Upper lobe of left lung (tissue), 6 donors: ENCODE measurements at places on chromosomes 2 and 18. TPM values are rescaled to one million over a fixed set of nuclear protein-coding genes. Genes with fewer than 3 reads are reported as not detected.

DNA sequence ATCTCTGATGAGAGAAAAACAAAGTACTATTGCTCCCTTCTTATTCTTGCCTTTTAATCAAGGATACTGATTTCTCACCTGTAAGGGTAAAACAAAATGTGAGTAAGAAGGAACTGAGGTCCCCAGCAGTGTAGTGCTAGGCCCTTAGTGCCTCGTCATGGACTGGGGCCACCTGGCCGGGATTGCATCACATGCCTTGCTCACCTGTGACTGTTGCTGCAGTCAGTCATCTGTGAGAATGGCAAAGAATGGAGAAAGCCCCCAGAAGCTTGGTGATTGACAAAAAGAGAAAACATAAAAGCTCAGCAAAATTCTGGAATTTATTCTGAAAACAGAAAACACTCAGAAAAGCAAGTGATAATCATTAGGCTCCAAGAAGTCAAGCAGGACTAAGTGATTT is 63.4 kb downstream of the SPATS2L start:
- no peak overlapping the region for H3K27ac ChIP-seq
- peak; percentile 69 for DNase-seq
- H3K4me1 ChIP-seq = peaks cover 13% of the 10 kb centered on the region
- no peaks in the 10 kb centered on the region for H3K27me3 ChIP-seq
- H3K4me3 ChIP-seq = no peak overlapping the region

DNA sequence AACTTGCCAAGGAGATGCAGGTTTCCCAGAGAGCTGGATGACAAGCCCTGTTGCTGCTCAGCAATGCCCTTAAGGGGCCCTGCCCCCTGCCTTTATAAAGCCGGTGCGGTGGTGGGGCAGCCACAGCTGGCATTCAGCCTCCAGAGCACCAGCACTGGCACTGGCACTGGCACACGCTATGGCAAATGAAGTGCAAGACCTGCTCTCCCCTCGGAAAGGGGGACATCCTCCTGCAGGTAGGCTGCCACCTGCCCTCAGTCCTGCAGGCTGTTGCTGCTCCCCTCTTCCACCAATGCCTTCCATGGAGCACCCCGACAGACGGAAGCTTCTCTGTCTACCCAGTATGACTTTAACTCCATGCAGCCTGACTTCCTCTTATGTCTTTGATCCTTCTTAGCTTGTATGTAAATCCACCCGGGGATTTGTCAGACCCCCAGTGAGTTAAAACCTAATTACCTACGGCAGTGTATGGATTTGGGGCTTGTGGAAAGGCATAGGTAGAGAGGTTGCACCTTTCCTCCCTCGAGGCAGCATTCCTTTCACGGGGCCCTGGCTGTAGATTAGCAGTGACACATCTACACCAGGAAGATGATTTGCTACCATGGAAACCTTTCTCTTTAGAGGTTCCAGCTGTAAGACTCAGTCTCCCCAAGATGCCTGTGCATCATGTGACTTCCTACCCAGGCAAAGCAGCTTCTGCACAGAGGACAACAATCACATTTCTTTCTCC is at the start of gene DAPL1:
DAPL1 (plus strand) TSS at position 123 of the 730 bp plus-strand sequence; CDS start at position 179, 56 bp downstream.
- no peaks in the 10 kb centered on the region for H3K36me3 ChIP-seq
- H3K27ac ChIP-seq = no peak within 1 kb of the TSS
- no peaks in the 10 kb centered on the region for H3K27me3 ChIP-seq
- H3K4me3 ChIP-seq = no peak within 1 kb of the TSS
- DNase-seq = peak; percentile 24

DNA sequence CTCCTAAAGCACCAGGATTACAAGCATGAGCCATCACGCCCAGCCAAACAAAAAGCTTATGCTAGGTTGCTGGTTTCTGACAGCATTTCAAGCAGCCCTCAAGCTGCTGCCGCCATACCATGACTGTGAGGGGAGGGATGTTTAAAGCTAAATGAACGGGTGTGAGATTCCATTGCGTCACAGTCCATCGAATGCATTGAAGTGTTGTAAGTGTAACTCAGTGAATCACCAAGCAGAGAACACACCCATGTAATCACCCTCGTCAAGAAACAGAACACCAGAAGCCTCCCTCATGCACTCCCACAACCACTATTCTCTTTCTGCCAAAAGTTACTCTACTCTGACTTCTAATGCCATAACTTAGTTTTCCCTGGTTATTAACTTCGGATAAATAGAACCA is 32.8 kb upstream of the MC5R start:
- no peak for DNase-seq
- H3K36me3 ChIP-seq = no peaks in the 10 kb centered on the region
- H3K27ac ChIP-seq = no peak overlapping the region
- no peaks in the 10 kb centered on the region for H3K27me3 ChIP-seq
- H3K4me3 ChIP-seq = no peak overlapping the region

The UGT1A3 gene
- total RNA-seq = 0.30 TPM

GRCh38 chr18:9477509-9477908 is 2.2 kb downstream of the RALBP1 start:
- no peaks in the 10 kb centered on the region for H3K36me3 ChIP-seq
- H3K27me3 ChIP-seq = no peaks in the 10 kb centered on the region
- H3K27ac ChIP-seq = no peak overlapping the region
- H3K4me1 ChIP-seq = peaks cover 10% of the 10 kb centered on the region
- no peak overlapping the region for H3K4me3 ChIP-seq

DNA sequence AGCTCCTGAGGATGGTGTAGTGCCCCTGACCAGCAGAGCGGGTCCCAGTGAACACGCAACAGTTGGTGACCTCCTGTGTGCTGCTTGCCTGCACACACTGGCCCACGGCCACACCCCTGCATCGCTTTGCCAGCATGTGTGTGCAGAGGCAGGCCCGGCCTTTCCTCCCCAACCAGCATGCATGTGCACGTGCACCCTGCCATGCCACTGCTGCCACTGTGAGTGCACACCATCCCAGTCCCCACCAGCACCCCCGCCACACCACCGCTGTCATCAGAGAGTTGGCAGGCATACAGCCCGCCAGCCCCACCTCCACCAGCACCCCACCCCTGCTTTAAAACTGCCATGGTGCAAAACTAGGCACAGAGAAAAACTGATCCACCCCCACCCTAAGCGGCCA is 197.4 kb upstream of the SRD5A2 start:
- no peaks in the 10 kb centered on the region for H3K4me1 ChIP-seq
- no peaks in the 10 kb centered on the region for H3K36me3 ChIP-seq
- H3K4me3 ChIP-seq = no peak overlapping the region
- no peaks in the 10 kb centered on the region for H3K27me3 ChIP-seq
- no peak overlapping the region for H3K27ac ChIP-seq

DNA sequence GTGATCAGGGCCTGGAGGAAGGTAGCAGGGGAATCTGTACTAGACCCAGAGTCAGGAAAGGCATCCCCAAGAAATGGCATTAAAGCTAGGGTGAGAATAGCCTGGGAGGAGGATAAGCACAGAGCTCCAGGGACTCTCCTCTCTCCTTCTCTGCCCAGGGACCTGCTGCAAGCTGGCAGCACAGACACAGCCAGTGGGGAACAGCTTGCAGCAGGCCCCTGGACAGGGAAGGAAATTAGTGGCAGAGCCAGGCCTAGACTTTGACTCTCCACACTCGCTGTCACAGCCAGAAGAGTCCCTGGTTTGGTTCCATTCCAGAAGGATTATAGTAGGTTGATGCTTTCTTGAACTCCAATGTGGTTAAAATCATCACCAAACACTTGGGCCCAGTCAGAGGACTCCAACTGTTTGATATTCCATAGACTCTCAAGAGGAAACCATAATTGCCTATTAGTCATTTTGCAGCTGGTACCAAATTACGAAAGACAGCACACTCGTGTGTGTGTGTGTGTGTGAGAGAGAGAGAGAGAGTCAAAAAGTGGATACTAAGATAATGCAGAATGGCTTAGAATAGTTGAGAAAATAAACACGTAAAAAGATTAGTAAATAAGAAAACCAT is 95.5 kb upstream of the ATP8B1 start:
- no peak overlapping the region for H3K4me3 ChIP-seq
- DNase-seq = no peak
- H3K27ac ChIP-seq = no peak overlapping the region
- no peaks in the 10 kb centered on the region for H3K36me3 ChIP-seq

The ZNF407 gene
- 77.5 TPM for total RNA-seq

DNA sequence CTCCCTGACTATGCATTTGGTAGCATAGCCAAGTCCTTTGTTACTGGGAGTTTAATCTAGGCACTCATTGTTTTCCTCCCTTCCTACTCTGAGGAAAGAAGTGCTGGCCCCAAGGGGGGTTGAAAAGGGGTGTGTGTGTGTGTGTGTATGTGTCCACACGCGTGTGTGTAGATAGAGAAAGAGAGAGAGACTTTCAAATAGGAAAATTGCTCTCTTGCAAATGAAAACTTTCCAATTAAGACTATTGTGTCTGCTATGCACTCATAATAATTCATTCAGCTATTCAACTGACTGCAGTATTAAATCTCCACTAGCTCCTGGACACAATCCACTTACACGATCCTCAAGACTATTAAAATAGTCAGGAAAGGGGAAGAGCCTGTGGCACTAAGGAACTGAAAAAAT is 92.9 kb upstream of the CSRNP3 start:
- H3K4me3 ChIP-seq = no peak overlapping the region
- no peaks in the 10 kb centered on the region for H3K27me3 ChIP-seq

The NRBP1 gene
- total RNA-seq = 54.5 TPM

DNA sequence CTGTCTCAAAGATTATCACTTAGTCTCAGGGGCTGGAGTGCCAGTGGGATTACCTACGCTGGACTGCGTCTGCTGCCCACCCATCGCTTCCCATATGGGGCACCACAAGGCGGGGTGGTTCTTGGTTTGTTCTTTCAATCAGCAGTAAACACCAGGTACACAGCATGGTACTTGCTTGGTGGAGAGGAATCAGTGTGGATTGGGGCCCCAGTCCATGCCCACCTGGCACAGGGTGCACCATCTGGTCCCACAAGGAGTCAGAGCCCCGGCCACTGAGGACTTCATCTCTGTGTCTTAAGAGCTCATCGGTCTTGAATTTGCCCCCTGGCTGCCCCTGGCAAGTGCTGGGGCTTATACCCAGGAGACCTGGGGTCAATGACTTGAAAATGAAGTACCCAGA is 96.2 kb downstream of the GLI2 start:
- DNase-seq = no peak
- H3K36me3 ChIP-seq = no peaks in the 10 kb centered on the region
- no peak overlapping the region for H3K4me3 ChIP-seq
- no peak overlapping the region for H3K27ac ChIP-seq

- H3K27ac ChIP-seq = no peak overlapping the region
- no peaks in the 10 kb centered on the region for H3K27me3 ChIP-seq
- no peaks in the 10 kb centered on the region for H3K36me3 ChIP-seq
- DNase-seq = no peak
Observed at GRCh38 chr2:121804340-121804739, 48.9 kb downstream of the TSN start.

The ZNF892 gene
- total RNA-seq = 3.3 TPM

The GBX2 gene
- not detected for total RNA-seq

- no peak overlapping the region for H3K4me3 ChIP-seq
- H3K36me3 ChIP-seq = no peaks in the 10 kb centered on the region
- no peaks in the 10 kb centered on the region for H3K27me3 ChIP-seq
- H3K4me1 ChIP-seq = no peaks in the 10 kb centered on the region
Observed at GRCh38 chr18:22900558-22901238, 32.4 kb upstream of the RBBP8 start.

GRCh38 chr18:78582181-78582709 is 397.4 kb upstream of the SALL3 start:
- no peaks in the 10 kb centered on the region for H3K27me3 ChIP-seq
- H3K4me1 ChIP-seq = no peaks in the 10 kb centered on the region
- no peak for DNase-seq
- H3K27ac ChIP-seq = no peak overlapping the region
- no peak overlapping the region for H3K4me3 ChIP-seq
- no peaks in the 10 kb centered on the region for H3K36me3 ChIP-seq

DNA sequence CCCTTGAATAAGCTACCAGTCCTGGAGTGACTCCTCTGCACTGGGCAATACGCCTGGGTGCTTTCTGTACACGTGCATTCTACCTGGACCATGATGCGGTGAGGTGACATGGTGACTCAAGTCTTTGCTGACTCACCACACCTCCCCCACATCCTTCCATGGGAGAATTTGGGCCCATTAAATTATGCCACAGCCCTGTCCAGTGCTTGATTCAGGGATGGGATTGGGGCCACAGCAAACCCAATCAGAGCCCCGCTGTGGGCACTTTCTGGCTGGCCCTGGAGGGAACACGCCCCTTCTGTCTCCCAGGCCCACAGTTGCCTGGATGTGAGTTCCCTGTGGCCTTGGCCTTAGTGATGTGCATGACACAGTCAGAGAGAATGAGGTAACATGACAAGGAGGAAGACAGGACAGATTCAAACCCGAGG is 86.9 kb downstream of the LRRC30 start:
- H3K27me3 ChIP-seq = no peaks in the 10 kb centered on the region
- H3K4me1 ChIP-seq = no peaks in the 10 kb centered on the region
- no peaks in the 10 kb centered on the region for H3K36me3 ChIP-seq
- no peak for DNase-seq
- no peak overlapping the region for H3K27ac ChIP-seq

The TGFA gene
- 13.0 TPM for total RNA-seq

The ATL2 gene
- total RNA-seq = 90.7 TPM

The CHMP1B gene
- 29.3 TPM for total RNA-seq

DNA sequence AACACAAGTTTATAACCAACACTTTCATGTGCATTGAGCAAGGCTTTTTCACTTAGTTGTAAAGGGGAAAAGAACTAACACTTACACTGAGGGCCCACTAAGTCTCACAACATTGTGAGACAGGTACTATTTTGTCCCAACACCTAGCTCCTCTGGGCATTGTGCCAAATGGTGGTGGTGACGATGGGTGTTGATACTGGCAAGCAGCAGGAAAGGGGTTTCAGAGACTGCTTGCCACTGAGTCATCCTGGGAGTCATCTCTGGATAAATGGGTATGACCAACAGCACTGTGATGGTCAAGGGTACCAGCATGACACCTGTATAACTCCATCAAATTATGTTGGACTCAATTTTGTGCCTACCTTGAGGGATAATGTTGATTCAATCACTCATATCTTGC is 138.8 kb upstream of the ITGA6 start:
- peaks cover 18% of the 10 kb centered on the region for H3K4me1 ChIP-seq

The TUBA3E gene
- not detected for total RNA-seq

- H3K27ac ChIP-seq = no peak overlapping the region
- no peak for DNase-seq
- H3K36me3 ChIP-seq = peaks cover 19% of the 10 kb centered on the region
- H3K27me3 ChIP-seq = no peaks in the 10 kb centered on the region
- no peak overlapping the region for H3K4me3 ChIP-seq
Observed at GRCh38 chr18:63356272-63356896, 10.6 kb downstream of the KDSR start.
